ENCODE measurements at places on chromosomes 5 and 9. TPM values are rescaled to one million over a fixed set of nuclear protein-coding genes. Genes with fewer than 3 reads are reported as not detected.

Gene SLC36A3
- not detected for polyA plus RNA-seq

DNA sequence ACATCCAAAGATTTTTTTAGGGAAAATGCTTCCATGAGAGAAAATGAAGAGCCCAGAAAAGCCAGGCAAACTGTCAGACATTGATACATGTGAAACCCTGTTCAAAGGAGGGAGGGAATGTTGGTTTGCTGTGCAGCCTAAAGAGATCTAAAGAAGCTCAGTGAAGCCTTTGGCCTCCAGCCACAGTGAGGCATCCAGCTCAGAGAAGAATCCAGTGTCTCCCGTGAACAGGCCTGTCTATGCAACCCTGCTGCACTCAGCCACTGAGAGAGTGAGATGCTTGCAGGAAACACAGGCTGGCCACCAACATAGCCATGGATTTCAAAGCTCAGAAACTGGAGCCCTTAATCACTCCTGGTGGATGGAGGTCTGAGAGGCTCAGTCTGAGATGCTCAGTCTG lies 171.4 kb upstream of the PLCXD3 start:
- DNase-seq = no peak

Gene PCDHA2
- polyA plus RNA-seq = not detected

- no peak for DNase-seq
These were observed 80.4 kb upstream of the ADAMTSL1 start for GRCh38 chr9:18393340-18394130.

DNA sequence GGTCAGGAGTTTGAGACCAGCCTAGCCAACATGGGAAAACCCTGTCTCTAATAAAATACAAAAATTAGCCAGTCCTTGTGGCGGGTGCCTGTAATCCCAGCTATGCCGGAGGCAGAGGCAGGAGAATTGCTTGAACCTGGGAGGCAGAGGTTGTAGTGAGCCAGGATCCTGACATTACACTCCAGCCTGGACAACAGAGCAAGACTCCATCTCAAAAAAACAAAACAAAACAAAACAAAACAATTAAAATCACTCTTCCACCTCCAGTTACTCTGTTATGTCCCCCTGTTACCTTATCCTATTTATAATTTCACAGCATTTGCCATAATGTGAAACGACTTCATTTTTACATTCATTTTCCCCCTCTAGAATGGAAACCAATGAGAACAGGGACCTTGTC lies 54.4 kb downstream of the CXXC5 start:
- DNase-seq = no peak

DNA sequence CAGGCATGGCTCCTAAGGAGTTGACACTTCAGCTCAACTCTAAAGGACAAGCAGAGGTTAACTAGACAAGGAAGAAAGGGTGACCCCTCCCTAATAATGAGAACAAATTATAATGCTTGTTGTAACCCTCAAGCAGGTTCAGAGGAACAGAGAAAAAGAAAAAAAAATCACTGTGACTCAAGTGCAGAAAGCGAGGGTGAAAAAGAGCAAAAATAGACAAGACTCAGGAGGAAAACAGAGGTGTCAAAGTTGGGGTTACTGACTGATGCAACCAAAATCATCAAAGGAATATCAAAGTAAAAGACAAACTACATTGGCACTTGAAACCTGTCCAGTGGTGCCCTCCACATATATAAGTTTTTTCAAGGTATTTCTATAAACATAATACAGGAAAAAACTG lies 28.4 kb downstream of the FBXW11 start:
- no peak for DNase-seq

Gene GABBR2
- polyA plus RNA-seq = 0.34 TPM

Gene ADAMTS6
- polyA plus RNA-seq = 0.08 TPM

Gene CYSRT1
- polyA plus RNA-seq = 1.1 TPM

GRCh38 chr9:76366275-76366674 lies 28.0 kb downstream of the RFK start:
- DNase-seq = no peak

- no peak for DNase-seq
These were observed 448.4 kb upstream of the ZNF608 start for GRCh38 chr5:125194883-125195282.

Measured in psoas muscle (tissue), 8 donors.